ENCODE measurements at places on chromosomes 2 and 18.

DNA sequence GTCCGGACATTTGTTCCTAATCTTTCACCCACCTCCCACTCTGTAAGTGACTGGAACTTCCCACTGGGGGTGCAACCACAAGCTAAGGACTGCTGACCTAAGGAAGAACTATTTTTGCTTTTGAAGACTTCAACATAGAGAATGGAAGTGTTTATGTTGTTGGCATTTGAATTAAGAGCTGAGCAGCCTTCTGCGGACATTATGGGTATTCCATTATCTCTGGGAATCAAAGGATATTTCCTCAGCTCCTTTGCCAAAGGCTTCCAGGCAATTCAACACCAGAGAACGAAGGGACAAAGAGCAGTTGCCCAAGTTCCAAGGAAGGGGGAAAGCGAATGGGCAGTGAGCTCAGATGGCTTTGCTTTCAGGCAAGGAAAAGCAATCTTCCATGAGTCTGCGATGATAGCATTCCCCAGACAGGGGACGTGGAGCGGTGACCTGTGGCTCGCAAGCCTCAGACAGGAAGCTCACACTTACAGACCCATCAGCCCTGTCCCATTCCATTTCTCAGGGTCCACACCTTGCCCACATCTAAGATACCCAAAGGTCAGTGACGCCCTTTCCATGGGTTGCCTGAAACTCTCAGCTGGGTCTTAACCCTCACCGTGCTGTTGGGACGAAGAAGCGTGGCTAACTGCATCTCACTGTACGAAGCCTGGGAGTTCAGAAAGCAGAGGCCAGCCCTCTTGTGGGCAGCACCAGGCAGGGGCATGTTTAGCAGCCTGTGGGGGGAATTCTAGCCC lies 116.8 kb downstream of the COPS8 start:
- DNase-seq, result no peak

DNA sequence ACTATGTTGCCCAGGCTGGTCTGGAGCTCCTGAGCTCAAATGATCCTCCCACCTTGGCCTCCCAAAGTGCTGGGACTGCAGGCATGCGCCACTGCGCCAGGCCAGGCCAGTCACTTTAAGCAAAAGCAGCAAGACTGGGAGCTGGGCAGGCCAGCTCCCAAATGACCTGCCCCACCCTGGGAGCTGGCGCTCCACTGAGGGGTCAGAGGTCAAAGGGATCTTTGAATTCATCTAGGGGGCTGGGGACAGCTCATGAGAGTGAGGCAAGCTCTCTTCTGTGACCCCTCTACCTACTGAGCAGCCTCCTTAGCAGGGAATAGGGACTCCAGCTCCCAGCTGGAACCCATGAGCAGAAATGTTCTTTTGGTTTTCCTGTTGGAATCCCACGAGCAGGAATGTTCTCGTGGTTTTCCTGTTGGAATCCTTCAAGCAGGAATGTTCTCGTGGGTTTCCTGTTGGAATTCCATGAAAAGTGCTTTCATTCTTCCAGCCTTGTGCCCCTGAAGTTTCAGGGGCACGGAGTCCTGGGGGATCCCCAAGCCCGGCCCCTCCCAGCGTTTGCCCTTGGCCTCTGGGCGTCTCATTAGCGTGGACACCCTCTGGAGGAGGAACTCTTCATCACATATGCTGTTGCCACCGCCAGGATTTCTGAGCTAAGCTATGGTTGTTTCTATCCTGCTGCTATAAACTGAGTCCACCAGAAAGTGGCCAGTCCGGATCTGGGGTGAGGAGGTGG lies 162.0 kb upstream of the HAAO start:
- DNase-seq, result no peak

- DNase-seq, result no peak
Observed at GRCh38 chr2:156294945-156295580, 37.5 kb downstream of the NR4A2 start.

GRCh38 chr2:152723918-152724317 lies 5.5 kb downstream of the ARL6IP6 start:
- DNase-seq, result no peak

GRCh38 chr2:162824304-162824703 lies 14.3 kb downstream of the KCNH7 start:
- DNase-seq, result no peak

GRCh38 chr2:171952276-171952675 lies 30.0 kb downstream of the HAT1 start:
- no peak for DNase-seq

DNA sequence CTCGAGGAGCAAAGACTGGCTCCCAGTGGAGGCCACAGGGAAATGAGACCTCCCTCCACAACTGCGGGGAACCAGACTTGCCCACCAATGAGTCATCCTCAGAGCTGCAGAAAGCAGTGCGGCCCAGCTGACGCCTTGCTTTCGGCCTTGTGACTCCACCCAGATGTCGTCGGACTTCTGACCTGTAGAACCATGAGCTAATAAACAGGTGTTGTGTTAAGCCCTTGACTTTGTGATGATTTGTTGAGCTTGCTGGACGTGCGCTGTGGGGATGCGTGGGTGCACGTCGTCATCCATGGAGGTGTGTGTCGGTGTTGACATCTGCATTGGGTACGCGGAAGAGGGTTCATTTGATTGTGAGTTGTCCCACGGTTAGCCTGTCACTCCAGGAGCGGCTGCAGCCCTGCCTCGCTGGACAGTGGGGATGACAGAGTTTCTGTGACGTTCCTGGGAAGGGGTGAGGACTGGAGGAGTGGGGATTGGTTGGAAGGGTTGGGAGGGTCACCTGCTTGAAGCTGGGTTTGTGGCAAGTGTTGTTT lies 154.1 kb downstream of the SH3BP4 start:
- no peak for DNase-seq

DNA sequence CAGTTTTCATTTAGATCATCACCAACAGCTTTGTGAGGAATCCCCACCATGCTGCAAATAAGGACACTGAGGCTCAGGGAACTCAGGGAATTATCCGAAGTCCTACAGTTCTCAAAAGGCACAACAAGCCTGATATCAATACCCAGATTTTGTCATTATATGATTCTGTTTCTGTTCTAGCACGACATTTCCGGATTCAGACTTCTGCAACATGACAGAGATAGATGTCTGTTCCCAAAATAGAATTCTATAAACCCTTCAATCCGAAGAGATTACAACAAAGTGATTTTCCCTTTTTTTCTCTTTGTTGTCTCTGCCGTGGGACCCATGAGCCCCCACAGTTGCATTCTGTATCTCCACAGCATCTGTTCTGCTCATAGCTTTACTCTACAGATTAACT lies 72.0 kb downstream of the DOCK10 start:
- no peak for DNase-seq

DNA sequence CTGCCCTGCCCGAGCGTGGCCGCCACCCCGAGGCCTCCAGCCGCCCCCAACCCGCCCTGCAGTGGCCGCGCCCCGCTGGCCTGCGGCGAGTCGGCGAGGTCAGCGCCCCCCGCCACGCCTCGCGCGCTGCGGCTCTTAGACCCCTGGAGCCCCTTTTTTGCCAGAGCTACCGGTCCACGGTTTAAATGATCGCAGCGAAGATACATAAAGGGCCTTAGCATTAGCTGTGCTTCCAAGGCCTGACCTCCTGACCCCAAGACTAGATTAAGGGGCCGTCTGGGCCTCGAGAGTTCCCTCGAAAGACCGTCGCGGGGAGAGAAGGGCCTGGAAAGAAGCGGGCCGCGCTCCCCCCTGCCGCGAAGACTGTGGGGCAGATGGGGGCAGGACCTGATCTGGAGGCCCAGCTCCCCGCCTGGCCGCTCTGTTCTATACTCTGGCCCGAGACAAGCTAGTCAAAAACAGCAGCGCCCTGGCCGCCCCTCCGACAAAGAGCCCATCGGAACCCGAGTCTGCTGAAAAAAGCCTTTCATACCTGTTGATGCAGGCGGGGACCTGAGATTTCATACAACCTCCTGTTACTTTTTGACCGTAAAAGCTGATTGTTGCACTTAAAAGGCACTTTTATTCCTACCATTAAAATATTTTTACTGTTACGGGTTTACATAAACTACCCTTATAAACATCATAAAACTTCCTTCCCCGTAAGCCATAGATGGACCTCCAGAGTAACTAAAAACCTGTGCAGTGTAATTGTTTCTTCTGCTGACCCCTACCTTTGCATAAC lies 68.7 kb upstream of the PSMD14 start:
- no peak for DNase-seq

DNA sequence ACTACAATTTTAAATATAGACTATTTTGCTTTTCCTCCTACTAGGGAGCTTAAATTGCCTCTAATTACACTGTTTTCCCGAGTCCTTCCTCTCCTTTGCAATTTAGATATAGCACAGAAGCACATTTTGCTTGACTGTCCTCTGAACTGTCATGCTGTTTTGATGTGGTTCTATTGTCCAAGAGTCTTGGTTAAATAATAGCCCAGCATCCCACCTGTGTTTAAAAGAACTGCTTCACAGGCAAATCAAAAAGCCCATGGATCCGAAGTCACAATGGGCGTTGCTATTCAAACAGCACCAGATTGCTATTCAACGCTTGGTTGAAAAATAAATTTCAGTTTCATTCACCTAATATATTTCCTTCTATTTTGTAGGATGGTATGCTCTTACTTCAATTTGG lies 22.3 kb upstream of the ACTR3 start:
- no peak for DNase-seq

GRCh38 chr18:48333563-48333962 lies 75.6 kb downstream of the ZBTB7C start:
- DNase-seq, result no peak

DNA sequence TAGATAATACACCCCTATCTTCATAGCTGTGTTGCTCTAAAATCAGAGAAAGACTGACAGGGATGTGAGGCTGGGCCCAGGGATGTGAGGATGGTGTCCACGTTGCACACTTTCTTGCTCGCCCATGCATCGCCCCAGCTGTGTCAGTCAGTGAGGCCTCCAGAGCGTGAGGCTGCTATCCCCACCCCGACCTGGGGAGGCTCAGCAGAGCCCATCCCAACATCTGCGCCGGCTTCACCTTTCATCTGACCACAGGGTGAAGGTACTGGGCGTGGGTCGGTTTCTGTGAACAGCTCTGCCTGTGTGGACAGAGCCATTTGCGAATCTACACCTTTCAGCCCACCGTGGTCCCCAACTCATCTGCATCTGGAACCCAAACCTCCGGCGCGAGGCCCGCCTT lies 255.7 kb downstream of the HDAC4 start:
- DNase-seq, result no peak

DNA sequence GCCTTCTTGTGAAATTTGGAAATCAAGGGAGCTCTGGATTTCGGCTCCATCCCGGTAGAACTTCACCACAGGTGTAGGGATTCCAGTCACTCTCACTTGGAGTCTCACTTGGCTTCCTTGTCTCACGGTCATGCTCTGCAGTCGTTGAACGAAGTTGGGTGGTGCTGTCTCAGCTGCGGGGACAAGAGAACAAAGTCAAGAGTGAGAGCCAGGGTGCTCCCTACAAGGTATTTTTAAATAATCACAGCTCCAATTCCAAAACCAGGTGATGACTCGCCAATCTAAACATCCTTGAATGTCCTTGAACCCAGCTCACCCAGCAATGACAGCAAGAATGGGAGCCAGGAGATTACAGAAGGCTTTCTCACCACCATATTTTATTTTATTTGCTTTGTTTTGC lies 6.7 kb downstream of the TTN start:
- DNase-seq, result no peak

DNA sequence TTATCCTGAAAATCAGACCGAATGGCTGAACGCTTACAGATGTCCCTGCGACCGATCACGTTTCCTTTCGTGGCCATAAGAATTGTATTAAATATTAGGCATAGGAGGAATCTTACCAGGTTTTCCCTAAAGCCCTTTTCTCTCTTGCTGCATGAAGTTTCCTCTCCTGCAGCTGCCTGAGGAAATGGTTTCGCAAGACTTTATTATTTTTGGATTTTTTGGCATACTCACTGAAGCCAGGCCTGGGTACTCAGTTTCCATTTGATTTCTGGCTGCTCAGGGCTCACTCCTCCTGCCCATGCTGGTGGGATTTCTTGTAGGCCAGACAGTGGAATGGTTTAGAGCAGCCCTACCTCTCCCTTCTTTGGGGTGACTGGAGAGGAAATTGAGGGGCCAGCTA lies 114.0 kb downstream of the KLHL29 start:
- peak; percentile 24 for DNase-seq

DNA sequence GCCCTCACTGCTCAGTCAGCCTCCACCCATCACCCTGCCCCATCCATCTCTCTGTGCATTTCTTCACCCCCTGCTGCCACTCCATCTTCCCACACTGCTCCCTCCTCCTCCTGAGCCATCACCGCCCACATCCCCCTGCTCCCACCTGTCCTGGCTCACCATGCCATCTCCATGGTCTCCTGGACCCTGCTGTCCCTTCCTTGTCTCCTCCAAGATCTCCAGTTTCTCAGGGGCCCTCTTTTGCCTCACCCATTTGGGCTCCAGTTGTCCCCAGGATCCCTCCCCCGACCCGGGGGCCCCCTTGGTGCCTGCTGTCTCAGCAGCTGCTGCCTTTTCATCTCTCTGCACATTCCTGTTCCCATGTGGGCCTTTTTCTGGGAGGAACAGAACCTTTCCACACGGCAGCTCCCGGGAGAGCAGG lies 10.6 kb downstream of the SPEG start:
- DNase-seq, result no peak

DNA sequence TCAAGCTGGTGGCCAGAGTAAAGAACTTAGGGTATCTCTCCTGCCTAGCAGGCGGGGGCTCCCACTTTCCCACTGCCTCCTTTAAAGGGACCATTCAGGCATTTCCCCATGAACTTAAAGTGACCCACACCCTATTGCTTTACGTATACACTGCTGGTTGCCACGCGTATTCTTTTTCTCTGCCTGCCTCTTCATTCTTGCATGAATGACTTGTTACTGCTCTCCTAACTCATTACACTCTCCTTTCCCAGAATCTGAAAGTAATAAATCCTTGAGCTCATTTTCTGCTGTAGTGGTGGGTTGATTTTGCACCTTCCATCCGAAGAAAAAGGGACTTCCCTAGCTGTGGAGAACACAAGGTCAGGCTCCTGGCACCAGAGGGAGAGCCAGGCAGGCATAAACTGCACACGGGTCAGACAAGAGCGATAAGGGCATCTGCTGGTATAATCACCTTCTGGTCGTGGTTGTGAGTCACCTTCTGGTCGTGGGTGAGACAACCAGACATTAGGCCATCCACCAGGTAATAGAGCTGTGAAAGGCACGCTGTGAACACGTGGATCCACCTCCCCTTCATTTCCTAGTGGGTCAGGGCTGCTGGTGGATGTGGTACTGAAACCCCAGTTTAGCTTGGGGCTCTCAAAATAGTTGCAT lies 950.3 kb downstream of the SOCS6 start:
- DNase-seq, result no peak

DNA sequence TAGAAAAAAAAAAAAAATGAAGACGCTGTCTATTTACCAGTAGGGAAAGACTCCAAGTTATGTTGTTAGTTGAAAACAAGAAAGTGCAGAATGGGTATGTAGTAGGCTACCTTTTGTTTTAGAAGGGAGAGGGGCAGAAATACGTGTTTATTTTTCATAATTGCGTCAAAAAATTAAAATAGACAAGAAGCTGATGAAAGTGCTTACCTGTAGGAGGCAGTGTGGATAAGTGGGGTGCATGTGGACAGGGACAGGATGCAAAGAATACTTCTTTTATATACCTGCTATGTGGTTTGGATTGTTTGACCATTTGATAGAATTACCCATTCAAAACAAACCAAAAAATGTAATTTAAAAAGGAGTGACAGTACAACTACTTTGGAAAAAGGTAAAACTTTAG lies 3.0 kb upstream of the GCG start:
- no peak for DNase-seq

GRCh38 chr2:119190321-119191111 lies 32.0 kb upstream of the C1QL2 start:
- no peak for DNase-seq

- DNase-seq, result no peak
Observed at GRCh38 chr2:95277246-95277906, 3.1 kb downstream of the PROM2 start.

GRCh38 chr2:120481446-120482194 lies 135.7 kb downstream of the INHBB start:
- no peak for DNase-seq

Measured in stromal cell of bone marrow (primary cell).